ENCODE measurements at places on chromosomes 4 and X.

DNA sequence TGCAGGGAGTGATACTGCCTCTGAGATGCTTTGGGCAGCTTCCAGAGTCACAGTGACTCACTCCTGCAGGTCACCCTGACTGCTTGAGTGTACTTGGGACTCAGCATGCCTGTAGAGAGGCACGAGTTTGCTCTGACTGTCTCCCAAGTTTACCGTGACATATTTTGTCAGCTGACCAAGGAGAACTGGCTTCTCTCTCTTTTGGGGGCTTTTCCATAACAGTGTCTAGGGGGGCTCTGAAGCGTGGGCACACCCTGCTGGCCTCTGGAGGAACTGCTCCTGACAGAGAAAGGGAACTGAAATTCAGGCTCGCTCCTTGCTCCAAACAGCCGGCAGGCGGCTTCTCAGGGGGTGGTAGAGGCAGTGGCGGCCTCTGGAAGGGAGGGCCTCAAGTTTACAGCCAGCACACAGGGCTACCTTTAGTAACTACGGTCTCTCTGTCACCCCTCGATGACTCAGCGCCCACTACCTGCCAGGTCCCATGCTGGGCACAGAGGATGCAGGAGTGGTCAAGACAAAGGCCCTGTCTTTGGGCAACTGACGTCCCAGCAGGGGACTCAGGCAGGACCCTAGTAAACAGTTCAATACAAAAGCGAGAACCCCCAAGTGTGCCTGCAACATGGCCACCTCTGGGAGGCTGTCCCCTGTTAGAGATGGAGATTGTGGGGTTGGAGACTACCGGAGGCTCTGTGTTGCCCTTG is 17.8 kb downstream of the ZNF185 start:
- DNase-seq, result no peak

DNA sequence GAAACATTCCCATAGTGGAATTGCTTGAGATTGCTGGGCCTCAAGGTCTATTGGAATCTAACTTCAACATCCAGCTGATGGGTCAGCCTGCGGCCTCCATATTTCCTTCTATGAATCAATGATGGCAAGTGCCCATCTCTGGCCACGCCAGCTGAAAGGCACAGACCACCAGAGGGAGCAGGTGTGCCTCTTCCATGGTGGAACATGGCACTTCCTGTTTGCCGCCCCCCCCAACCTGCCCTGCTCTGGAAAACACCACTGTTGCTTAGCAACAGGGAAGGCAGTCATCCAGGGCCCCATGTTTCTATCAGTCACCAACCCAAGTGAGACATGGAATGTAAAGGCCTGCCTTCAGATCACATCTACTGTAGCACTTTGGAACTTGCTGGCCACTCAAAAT is 11.6 kb downstream of the PAGE4 start:
- DNase-seq, result no peak

DNA sequence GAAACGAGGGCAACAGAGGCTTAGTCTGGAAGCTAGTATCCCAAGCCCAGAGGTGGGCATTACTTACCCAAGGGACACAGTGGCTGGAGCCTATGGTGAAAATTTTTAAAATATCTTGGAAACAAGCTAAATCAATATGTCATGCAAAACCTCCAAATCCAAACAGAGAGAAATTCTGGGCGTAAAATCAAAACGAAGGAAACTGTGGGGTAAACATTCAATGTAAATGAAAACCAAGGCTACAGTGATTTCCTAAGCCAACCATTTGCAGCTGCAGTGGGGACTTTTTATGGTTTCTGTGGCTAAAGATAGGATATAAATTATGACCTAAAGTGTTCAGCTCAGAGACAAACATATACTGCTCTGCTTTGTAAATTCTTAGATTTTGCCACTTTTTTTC is 507.7 kb upstream of the DIAPH2 start:
- no peak for DNase-seq

- DNase-seq, result no peak
Observed at GRCh38 chr4:155094201-155094820, 114.1 kb upstream of the NPY2R start.

DNA sequence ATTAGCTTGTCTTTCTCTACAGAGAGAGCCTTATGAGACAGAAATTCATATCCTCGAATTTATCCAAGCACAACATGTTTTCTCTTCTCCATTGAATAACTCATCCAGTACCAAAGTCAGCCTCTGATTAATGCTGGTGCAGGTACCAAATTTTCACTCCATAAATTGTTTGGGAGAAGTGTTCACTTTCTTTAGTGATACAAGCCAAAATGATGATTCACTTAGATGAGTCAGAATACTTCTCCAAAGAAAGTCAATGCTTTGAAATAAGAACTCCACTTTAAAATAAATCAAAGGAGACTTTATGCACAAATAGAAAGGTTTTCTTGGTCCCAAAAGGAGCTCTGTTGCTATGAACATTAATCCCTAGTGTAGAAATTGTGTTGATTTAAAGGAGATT is 60.2 kb downstream of the MAOB start:
- DNase-seq, result no peak

GRCh38 chr4:104044369-104044768 is 324.6 kb upstream of the TACR3 start:
- DNase-seq, result no peak

GRCh38 chrX:137366018-137366633 is 199.8 kb upstream of the ZIC3 start:
- no peak for DNase-seq

GRCh38 chr4:3116955-3117354 is 42.5 kb downstream of the HTT start:
- DNase-seq, result no peak

DNA sequence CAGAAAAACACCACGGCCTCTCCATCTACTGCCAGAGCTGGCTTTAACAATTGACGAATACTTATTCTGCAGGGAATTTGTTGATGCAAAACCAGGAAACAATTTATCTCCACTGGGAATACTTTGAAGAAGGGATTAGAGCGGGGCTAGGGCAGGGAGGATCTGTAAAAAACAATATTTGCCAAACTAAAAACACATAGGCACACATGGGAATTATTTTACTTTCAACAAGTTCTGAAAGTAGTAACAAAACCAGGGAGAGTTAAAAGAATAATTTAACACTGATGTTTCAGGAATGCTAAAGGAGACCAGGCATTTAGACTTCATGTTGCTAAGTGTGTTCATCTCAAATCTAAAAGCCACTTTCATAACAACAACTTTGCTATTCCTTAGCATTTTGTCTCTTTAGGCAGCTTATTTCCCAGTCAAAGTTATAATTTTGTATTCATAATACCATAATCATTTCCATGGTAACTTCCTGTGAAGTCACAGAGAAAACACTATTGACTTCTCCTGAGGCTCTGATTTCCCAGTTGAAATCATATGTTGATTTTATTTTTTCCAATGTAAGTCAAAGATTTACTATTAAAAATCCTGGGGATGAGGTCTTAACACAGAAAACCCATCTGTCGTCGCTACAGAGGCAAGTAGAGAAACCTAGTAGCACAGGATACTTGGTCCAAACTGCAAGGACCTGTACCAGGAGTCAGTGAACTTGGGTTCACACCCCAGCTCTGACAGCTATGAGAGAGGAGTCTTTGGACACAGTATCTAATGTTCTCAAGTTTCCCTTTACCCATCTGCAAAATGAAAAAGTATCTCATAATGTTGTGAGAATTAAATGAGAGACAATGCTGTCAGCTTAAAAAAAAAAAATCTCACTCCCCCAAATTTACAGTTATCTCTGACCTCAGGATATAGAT is 69.3 kb downstream of the SH3RF1 start:
- DNase-seq, result no peak

DNA sequence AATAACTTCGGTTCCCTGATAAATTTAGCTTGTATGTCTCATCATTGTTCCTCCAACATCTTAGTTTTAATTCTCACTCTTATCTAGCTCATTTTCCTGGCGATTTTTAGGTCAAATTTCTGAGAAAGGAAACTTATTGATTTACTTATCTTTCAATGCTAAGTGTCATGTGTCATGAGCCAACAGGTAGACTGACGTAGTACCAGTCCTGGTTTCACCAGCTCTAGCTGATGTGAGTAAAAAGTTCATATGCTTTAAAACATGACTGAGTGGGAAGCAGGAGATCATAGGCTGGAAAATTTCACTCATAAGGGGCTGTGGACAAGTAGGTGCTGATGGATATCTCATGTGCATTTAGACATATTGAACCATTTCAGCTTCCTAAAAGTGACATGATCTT is 441.7 kb upstream of the NR3C2 start:
- DNase-seq, result no peak

DNA sequence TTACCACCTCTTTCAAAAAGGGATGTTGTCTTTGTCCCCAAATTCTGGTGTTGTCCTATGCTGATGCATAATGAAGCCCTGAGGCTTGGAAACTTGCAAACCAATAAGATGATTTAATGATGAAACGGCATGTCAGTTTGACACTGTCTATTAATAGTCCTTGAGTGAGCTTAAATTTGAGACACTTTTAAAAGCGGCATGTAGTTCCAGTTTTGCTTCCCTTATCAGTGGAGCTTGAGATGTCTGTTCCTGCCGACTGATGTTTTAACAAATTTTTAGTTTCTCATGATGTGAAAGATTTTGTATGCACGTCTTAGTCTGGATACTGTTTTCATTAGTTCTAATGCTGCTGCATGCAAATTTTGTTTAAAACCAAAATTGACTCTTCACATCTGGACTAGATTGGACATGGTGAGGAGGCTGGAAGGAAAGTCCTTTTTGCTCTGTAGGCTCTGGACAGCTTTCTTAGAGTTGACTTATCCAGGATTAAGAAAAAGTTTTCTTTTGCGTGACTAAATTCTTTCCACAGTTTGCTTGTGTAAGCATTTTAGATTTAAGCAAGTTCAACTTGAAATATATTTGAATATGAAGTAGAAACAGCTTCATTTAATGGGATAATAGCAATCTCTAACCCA is 11.7 kb downstream of the C1GALT1C1 start:
- no peak for DNase-seq

GRCh38 chr4:184030036-184030435 is 124.9 kb downstream of the STOX2 start:
- DNase-seq, result no peak

DNA sequence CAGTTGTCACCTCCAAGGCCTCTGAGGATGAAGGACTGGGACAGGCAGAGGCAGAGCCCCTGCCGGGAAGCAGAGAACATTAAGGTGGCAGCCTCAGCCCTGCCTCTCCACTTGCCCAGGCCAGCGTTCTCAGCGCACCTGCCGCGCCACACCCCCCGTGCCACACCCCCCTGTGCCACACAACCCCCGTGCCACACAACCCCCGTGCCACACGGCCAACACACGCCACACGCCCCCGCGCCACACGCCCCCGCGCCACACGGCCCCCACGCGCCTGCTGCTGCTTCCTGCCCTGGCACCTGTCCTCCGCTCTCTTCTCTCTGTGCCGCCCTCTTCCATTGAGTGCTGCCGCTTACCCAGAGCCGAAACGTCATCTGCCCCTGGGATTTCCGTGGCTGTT is 58.0 kb upstream of the ZFP42 start:
- no peak for DNase-seq

- peak; percentile 52 for DNase-seq
Observed at GRCh38 chr4:7358100-7358735, 76.5 kb downstream of the PSAPL1 start.

GRCh38 chr4:109155084-109155483 is 147.4 kb downstream of the COL25A1 start:
- DNase-seq, result no peak

GRCh38 chr4:59518005-59518823 is 1681.9 kb upstream of the ADGRL3 start:
- DNase-seq, result no peak

GRCh38 chrX:64427281-64427680 is 32.0 kb upstream of the MTMR8 start:
- DNase-seq, result no peak

DNA sequence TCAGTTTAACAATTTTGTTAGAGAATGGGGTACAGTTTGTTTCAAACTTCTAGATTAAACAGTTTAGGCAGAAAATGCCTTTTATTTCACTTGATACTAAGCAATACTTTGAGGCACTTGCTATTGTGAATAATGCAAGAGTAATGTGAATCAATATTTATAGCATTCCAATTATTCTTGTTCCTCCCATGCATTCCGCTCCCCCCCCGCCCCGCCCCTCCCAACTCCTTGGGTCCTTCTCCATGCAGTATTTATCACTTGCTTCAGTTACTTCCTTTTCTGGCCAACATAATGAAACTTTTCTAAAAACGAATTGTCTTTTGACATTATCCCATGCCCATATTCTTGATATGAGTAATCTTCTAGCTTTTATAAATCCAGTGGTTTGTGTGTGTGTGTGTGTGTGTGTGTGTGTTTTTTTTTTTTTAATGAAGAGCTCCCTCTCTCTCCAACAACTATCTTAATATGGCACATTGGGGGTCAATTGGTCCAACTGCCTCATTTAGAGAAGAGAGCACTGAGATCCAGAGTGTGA is 1.6 kb downstream of the BANK1 start:
- no peak for DNase-seq

GRCh38 chr4:155590796-155591585 is 75.7 kb upstream of the GUCY1A1 start:
- DNase-seq, result no peak

DNA sequence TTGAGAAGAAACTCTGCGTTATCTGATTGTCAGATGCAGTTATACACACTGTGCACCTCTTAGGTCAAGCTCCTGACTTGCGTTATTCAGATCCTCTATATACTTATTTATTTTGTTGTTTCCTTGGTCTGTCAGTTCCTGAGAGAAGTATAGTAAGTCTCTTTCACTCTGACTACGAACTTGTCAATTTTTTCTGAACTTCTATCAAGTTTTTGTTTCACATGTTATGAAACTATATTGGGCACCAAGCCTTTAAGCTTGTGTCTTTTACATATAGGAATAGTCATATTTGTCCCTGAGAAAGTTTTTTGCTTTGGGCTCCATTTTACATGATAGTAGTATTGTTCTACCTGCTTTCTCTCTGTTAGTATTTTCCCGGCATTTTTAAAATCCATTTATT is 31.7 kb downstream of the ZNF275 start:
- no peak for DNase-seq

- no peak for DNase-seq
Observed at GRCh38 chrX:109184506-109185139, 297.3 kb downstream of the GUCY2F start.

All from AG09319 (cell line).